ENCODE measurements at places on chromosomes 12 and 14.

DNA sequence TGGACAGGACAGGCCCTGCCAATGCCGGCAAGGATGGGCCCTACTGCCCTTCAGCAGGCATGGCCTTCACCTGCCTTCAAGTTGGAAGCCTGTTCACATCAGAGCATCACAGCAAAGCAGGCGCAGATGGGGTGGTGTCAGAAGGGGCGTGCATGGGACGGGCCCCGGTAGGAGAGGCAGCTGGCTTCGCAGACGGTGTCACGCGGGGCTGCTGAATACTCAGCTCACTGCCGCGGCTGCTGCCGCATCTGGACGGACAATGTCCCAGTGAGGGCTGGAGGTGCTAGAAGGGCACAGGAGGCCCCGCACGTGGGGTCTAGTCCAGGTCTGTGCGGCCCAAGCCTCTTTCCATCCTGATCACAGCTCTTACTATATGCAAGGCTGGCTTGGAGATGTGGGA lies 42.1 kb downstream of the LRCOL1 start:
- no peak for DNase-seq

DNA sequence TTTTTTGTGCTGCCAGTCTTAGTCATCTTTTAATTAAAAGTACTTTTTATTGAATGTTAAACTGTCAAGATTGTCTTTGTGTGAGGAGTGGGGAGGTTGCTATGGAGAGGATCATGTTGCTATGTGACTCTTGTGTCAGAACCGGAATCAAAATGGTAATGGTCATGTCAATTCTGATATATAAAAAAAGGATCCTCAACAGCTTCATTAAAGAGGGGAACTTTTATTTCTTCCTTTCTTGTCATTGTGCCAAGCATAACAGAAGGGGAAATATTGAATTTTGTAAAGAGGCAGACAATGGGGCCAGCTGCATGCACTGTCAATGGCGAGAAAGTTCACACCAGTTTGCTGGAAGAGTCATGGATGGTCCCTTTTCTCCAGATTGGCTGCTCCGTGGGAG lies 564.8 kb downstream of the VRK1 start:
- no peak for DNase-seq

DNA sequence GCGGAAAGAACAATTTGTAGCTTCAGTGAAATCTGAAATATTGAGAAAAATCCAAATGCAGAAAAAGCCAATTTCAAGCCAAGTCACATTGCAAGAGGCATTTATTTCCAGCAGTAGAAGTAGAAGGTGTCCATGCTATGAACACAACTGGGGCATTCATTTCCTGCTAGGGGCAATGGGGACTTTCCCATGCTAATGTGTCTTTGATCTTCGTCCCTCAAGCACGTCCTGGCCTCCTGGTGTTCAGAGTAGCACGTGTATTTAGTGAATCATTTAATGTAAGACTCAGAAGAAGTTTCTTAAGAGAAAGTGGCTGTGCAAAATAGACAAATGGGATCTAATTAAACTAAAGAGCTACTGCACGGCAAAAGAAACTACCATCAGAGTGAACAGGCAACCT lies 267.9 kb downstream of the TMEM132C start:
- no peak for DNase-seq

DNA sequence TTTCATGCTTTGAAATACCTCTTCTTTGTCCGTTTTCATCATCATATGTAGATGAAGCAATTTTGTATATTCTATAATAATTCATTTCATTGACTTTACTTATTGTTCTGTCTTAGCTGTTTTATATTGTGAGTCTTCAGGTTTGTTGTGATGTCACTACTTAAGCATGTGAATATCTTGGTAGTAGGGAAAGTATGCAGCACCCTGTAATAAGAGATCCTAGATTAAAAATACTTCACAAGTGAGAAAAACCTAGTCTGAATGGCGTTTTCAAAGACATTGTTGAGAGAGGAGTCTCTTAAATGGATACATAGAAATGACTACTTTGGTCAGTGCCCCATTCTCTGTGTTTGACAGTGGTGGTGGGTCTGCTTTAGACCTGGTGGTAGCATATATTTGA lies 61.4 kb downstream of the SLC16A7 start:
- DNase-seq, result no peak

- no peak for DNase-seq
These were observed 584 bp upstream of the NEDD1 start for GRCh38 chr12:96906498-96906848.

DNA sequence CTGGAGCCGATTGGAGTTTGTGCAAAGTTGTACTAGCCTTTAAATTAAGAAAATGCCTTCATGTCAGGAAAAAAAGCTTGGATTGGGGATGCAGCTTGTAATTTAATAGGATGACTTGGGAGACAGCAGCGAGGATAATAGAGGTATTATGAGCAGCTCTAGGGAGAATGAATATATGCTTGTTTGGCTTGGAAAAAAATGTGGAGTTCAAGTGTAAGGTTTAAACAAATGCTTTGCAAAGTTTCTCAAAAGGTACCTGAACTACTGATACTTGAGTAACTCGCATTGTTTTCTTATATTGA lies 65.3 kb upstream of the RASSF3 start:
- DNase-seq, result no peak
